Adrenal gland (tissue), 19 donors: ENCODE measurements at places on chromosomes 6 and 20. TPM values are rescaled to one million over a fixed set of nuclear protein-coding genes. Genes with fewer than 3 reads are reported as not detected.
A peak's percentile ranks its signal among the peaks of the same experiment; 100 is the strongest.

DNA sequence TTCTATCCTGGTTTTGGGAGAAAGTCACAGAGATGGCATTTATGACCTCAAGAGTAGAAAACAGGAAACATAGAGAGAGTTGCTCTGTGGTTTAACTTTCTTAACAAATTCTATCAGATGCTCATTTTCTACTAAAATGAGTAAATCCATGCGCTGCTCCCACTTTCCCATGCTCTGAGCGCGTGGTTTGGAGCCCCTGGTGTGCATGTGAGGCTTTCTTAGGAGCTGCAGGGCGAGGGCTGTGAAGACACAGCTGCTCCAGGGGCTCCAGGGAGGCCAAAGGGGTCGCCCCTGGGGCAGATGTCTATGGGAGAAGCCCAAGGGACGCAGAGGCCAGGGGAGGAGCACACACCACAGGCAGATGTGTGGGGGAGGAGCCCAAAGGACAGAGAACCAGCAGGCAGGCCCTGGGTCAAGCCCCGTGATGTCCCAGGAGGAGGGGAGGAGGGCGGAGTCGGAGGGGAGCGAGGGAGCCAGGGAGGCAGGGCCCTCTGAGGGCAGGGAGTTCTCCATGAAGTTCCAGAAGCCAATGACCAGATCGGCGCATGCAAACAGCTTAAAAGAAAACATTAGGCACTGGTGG is 122.9 kb downstream of the IRF4 start:
- DNase-seq, result no peak
- no peak overlapping the region for H3K4me3 ChIP-seq
- no peaks in the 10 kb centered on the region for H3K36me3 ChIP-seq
- no peaks in the 10 kb centered on the region for H3K27me3 ChIP-seq

DNA sequence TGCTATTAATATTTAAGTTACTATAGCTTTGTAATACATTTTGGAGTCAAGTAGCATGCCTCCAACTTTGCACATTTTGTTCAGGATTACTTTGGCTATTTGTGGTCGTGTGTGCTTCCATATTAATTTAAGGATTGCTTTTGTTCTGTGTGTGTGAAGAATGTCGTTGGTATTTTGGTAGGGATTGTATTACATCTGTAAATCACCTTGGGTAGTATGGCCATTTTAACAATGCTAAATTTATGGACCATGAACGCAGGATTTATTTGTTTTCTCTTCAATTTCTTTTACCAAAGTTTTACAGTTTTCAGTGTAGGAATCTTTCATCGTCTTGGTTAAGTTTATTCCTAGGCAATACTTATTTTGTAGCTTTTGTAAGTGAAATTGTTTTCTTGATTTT is 758.0 kb downstream of the FRK start:
- no peak overlapping the region for H3K4me3 ChIP-seq
- H3K27ac ChIP-seq, result no peak overlapping the region
- H3K4me1 ChIP-seq, result no peaks in the 10 kb centered on the region
- no peak for DNase-seq
- no peaks in the 10 kb centered on the region for H3K27me3 ChIP-seq

GRCh38 chr6:168132531-168133167 is 53.6 kb upstream of the FRMD1 start:
- H3K27me3 ChIP-seq, result no peaks in the 10 kb centered on the region
- H3K27ac ChIP-seq, result no peak overlapping the region
- no peak overlapping the region for H3K4me3 ChIP-seq

- no peaks in the 10 kb centered on the region for H3K27me3 ChIP-seq
- peaks cover 7% of the 10 kb centered on the region for H3K4me1 ChIP-seq
- no peak overlapping the region for H3K4me3 ChIP-seq
- no peak overlapping the region for H3K27ac ChIP-seq
Observed at GRCh38 chr20:41131594-41132387, 5.6 kb upstream of the PLCG1 start.

GRCh38 chr20:55449091-55449490 is 556.2 kb downstream of the CBLN4 start:
- no peaks in the 10 kb centered on the region for H3K36me3 ChIP-seq
- no peak overlapping the region for H3K27ac ChIP-seq
- H3K4me3 ChIP-seq, result no peak overlapping the region
- H3K27me3 ChIP-seq, result no peaks in the 10 kb centered on the region
- H3K4me1 ChIP-seq, result no peaks in the 10 kb centered on the region
- no peak for DNase-seq

- no peaks in the 10 kb centered on the region for H3K36me3 ChIP-seq
- peaks cover 16% of the 10 kb centered on the region for H3K4me1 ChIP-seq
Observed at GRCh38 chr20:11810311-11811083, 107.2 kb upstream of the BTBD3 start.

- H3K4me1 ChIP-seq, result no peaks in the 10 kb centered on the region
- H3K36me3 ChIP-seq, result no peaks in the 10 kb centered on the region
- no peaks in the 10 kb centered on the region for H3K27me3 ChIP-seq
- DNase-seq, result no peak
- H3K27ac ChIP-seq, result no peak overlapping the region
- H3K4me3 ChIP-seq, result no peak overlapping the region
Observed at GRCh38 chr6:112800916-112801315, 453.8 kb downstream of the RFPL4B start.

GRCh38 chr6:68637071-68637470 is 2.0 kb downstream of the ADGRB3 start:
- H3K4me3 ChIP-seq, result no peak overlapping the region
- no peak for DNase-seq
- H3K36me3 ChIP-seq, result no peaks in the 10 kb centered on the region
- H3K27ac ChIP-seq, result no peak overlapping the region

- H3K4me3 ChIP-seq, result no peak overlapping the region
- H3K27ac ChIP-seq, result no peak overlapping the region
- H3K27me3 ChIP-seq, result no peaks in the 10 kb centered on the region
- H3K36me3 ChIP-seq, result peaks cover 18% of the 10 kb centered on the region
- no peak for DNase-seq
Observed at GRCh38 chr6:57147401-57147800, 24.7 kb upstream of the BAG2 start.

DNA sequence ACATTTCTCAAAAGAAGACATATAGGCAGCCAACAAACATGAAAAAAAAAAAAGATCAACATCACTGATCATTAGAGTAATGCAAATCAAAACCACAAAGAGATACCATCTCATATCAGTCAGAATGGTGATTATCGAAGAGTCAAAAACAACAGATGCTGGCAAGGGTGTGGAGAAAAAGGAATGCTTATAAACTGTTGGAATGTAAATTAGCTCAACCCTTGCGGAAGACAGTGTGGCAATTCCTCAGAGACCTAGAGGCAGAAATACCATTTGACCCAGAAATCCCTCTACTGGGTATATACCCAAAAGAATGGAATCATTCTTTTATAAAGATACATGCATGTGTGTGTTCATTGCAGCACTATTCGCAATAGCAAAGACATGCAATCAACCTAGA is 303.8 kb upstream of the THEMIS start:
- H3K27ac ChIP-seq, result no peak overlapping the region
- no peaks in the 10 kb centered on the region for H3K4me1 ChIP-seq
- DNase-seq, result no peak
- no peaks in the 10 kb centered on the region for H3K27me3 ChIP-seq

DNA sequence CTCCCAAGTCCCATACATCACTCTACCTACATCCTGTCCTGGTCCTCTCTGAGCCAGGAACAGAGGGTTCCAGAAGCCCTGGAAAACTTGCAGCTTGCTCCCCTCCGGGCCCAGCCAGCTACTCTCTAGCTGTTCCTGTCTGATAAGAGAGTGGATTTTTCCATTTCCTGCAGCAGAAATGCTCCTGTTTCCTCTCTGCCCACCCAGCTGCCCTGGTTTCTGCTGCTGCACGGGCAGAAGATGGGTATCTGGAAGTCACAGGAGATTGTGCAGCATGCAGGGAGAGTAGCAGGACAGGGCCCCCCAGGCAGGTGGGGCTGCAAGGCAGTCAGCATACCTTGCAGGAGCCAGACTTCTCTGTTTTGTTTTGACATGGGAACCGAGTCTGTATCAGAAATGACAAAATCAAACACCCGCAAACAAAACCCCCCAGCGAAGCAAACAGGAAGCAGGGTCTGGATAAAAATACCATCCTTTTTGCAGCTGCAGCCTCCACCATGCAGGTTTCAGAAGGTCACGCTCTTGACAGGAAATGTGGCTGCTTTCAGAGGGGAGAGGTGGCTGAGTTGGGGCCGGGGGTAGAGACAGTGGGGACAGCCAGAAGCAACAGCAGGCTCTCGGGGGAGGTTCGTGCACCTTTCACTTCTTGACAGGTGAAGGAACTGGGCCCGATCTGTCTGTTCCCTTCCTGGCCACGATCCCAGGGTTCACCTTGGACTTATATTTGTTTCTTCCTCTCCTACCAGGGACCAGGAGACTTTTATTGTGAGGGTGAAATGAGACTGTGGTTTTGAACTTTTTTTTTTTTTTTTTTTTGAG is 50.8 kb upstream of the FAM83D start:
- H3K27me3 ChIP-seq, result no peaks in the 10 kb centered on the region
- no peaks in the 10 kb centered on the region for H3K4me1 ChIP-seq
- H3K27ac ChIP-seq, result no peak overlapping the region

DNA sequence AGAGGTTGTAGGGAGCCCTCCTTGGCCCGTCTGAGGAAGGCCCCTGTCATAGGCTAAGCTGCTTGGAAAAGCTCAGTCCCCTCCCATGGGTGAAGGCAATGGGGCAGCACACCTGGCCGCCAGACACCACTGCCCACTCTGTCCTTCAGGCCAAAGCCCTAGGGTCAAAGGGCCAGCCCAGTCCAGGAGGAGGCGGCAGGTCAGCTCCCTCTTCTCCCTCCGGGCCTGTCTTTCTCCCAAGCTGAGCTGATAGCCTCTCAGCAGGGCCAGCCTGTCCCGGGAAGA is 5.1 kb upstream of the CLPSL2 start:
- no peaks in the 10 kb centered on the region for H3K36me3 ChIP-seq
- H3K4me3 ChIP-seq, result no peak overlapping the region
- peaks cover 1% of the 10 kb centered on the region for H3K4me1 ChIP-seq
- H3K27me3 ChIP-seq, result peaks cover 8% of the 10 kb centered on the region
- DNase-seq, result no peak

- no peak for DNase-seq
- no peak overlapping the region for H3K27ac ChIP-seq
- no peaks in the 10 kb centered on the region for H3K36me3 ChIP-seq
Observed at GRCh38 chr6:170292407-170293158, 1.7 kb upstream of the DLL1 start.

- no peak for DNase-seq
- H3K36me3 ChIP-seq, result peaks cover 75% of the 10 kb centered on the region
- H3K27me3 ChIP-seq, result no peaks in the 10 kb centered on the region
- H3K4me3 ChIP-seq, result no peak overlapping the region
- no peak overlapping the region for H3K27ac ChIP-seq
Observed at GRCh38 chr20:24968278-24968800, 19.3 kb downstream of the CST7 start.

DNA sequence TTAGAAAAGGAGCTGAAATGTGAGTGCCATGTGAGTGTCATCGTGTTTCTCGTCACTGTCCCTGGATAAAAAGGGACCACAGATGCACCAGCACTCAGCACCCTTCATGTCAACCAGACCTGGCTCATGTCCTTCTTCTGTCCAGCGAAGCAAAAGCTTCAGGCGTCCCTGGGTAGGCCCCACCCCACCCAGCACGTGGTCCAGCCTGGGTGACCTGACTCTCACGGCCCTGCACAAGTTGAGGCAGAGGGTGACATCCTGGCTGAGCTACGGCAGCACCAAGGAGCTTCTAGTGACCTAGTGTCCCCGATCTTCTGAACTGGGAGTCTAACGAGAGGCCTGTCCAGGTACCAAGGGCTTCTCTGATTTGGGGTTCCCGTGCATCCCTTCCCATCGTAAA is 37.8 kb downstream of the PSMG4 start:
- peak; percentile 2 for DNase-seq
- H3K4me3 ChIP-seq, result no peak overlapping the region
- H3K27ac ChIP-seq, result no peak overlapping the region
- no peaks in the 10 kb centered on the region for H3K27me3 ChIP-seq
- H3K36me3 ChIP-seq, result no peaks in the 10 kb centered on the region
- no peaks in the 10 kb centered on the region for H3K4me1 ChIP-seq

DNA sequence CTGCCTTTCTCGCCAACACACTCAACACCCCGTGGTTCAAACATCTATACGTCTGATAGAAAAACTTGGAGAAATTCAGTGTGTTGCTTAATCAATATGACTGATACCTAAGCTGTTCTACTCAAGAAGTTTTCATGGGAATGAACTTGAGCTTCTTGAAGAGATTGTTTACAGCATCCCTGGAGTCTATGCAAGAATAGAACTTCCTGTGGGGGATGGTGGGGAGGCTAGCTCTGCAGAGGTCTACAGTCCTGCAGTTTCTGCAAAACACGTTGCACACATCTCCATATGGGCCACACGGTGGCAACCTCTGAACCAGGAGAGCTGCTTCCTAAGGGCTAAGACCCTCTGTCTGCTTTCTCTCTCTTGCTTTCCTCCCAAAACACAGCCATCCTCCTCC is 32.7 kb upstream of the FANCE start:
- H3K27me3 ChIP-seq, result no peaks in the 10 kb centered on the region
- H3K4me1 ChIP-seq, result no peaks in the 10 kb centered on the region
- no peak overlapping the region for H3K27ac ChIP-seq

The CRYBG1 gene
- polyA plus RNA-seq, result 1.7 TPM

The EPPIN gene
- polyA plus RNA-seq, result not detected

The SLC24A3 gene
- 1.0 TPM for polyA plus RNA-seq

The SMOC2 gene
- polyA plus RNA-seq, result 8.3 TPM

The STMN3 gene
- 72.3 TPM for polyA plus RNA-seq

The RAET1E gene
- 0.30 TPM for polyA plus RNA-seq

The STX11 gene
- 4.6 TPM for polyA plus RNA-seq
